ENCODE measurements at places on chromosomes 2 and 18. TPM values are rescaled to one million over a fixed set of nuclear protein-coding genes. Genes with fewer than 3 reads are reported as not detected.

OXER1 gene
- not detected for total RNA-seq

CCDC148 gene
- total RNA-seq, result 0.40 TPM

GRB14 gene
- not detected for total RNA-seq

HTR2B gene
- total RNA-seq, result not detected

MARCHF7 gene
- 84.7 TPM for total RNA-seq

GALR1 gene
- total RNA-seq, result not detected

RNF138 gene
- 82.7 TPM for total RNA-seq

TGFBRAP1 gene
- total RNA-seq, result 30.8 TPM

AQP12A gene
- total RNA-seq, result not detected

SPIRE1 gene
- 8.1 TPM for total RNA-seq

MRO gene
- 0.18 TPM for total RNA-seq

ACVR1C gene
- total RNA-seq, result 0.66 TPM

NLRC4 gene
- total RNA-seq, result 0.16 TPM

CCDC121 gene
- total RNA-seq, result 0.20 TPM

ARHGAP28 gene
- not detected for total RNA-seq

DNA sequence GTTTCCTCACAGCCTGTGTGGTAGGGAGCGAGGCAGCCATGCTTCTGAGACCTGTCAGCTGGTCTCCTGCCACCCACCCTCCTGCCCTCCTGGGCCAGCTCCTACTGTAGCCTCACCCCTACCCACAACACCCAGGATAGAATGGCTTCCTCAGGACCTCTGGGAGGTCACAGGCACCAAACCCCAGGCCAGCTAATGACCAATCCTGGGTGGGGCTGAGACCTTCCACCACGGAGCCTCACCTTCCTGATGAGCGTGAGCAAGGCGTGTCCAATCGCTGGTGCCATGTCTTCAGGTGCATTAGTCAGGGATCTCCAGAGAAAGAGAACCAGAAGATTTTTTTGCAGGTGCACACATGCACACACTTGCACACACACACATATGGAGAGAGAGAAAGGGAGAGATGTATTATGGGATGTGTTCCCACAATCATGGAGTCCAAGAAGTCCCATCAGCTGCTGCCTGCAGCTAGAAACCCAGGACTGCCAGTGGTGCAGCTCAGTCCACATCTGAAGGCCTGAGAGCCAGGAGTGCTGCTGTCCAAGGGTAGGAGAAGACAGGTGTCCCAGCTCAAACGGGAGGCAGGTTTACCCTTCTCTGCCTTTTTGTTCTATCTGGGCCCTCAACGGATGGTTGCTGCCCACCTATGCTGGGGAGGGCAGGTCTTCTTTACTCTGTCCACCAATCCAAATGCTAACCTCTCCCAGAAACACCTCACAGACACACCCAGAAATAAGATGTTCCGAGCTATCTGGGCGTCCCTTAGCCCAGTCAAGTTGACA lies 70.4 kb upstream of the HDAC4 start:
- DNase-seq, result no peak

DNA sequence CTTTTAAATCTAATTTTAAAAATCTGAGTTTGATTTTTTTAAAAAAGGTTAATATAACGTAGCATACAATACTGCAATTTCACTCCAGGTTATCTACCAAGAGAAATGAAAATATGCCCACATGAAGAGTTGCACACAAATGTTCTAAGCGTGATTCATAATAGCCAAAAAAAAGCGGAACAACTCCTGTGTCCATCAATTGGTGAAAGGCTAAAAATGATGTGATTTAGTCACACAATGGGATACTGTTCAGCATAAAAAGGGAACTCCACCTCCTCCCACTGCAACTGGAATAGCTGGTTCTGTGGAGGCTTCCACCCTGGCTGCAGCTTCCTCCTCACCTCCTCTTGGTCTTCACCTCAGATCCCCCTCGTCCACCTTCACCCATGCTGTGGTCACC lies 132.8 kb downstream of the PIK3C3 start:
- no peak for DNase-seq

DNA sequence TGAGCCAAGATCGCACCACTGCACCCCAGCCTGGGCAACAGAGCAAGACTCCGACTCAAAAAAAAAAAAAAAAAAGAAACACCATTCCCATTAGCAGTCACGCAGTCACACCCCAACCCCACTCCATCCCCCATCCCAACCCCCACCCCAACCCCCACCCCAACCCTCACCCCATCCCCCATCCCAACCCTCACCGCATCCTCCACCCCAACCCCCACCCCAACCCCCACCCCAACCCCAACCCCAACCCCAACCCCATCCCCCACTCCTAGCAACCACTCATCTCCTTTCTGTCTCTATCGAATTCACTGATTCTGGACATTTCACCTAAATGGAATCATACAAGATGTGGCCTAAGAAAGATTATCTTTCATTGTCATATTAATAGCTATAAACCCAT lies 25.9 kb upstream of the ATP9B start:
- DNase-seq, result no peak

- DNase-seq, result no peak
These were observed 353.6 kb downstream of the ARHGAP15 start for GRCh38 chr2:143482771-143483170.

GRCh38 chr2:179950391-179950790 lies 56.7 kb downstream of the CWC22 start:
- no peak for DNase-seq

DNA sequence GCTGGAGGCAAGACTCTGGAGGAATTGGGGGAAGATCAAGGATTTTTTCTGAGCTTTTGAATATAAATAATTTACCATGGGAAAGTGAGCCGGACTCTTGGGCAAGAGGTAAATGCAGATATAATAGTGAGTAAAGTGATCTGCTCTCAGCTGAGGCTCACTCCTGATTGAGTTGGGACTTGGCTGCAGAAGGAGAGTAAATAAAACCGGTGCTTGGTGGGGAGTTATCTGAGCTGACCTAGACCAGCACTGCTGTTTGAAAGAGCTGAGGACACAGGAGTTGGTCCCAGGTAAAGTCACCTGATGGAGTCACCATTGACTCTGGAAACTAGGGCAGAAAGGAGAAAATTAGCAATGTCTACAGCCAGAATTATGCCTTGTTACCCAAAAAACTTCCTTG lies 57.3 kb upstream of the LRPPRC start:
- DNase-seq, result no peak

GRCh38 chr18:76955524-76956170 lies 133.3 kb downstream of the ZNF236 start:
- DNase-seq, result no peak

GRCh38 chr18:33673689-33674088 lies 95.7 kb downstream of the ASXL3 start:
- DNase-seq, result no peak

DNA sequence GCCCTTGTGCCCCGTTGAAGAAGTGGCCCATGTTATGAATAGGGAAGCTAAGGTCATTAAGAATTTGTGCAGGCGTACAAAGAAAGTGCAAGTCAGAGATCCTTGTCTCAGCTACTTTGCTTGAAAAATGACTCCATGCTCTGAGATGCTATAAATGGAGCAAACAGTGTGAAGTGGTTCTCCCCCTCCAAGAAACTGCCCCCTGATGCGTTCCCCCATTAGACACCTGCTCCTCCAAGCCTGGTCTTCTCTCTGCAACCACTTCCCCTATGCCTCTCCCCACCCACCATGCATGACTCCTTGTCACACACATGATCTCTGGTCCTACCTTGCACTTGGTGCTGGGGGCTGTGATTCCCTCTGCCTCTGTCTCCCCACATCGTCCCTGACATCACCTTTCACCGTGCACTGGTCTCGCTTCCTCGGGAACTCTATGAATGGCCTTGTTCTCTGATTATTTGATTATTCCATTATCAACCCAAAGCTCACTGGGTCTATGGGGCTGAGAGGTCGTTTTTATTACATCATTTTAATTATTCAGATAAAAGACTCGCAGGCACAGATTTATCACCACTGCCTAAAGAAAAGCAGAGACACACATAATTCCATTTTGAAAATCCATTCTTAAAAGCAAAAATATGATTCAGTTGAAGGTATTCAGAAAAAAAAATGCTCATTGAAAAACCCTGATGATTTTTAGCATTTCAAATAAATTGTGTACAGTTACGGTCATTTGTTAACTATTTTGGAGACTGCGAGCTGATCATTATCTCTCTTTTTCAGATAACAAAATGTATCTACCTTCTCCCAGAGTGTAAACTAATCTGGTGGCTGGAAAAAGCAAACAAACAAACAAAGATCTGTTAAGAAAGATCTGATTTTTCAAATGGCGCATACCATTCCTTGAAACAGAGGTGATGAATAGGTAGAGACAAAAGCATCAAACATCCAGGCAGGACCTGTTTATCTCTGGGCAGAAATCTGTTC lies 294.9 kb downstream of the SOX11 start:
- no peak for DNase-seq

- DNase-seq, result no peak
These were observed 83.0 kb upstream of the SOX11 start for GRCh38 chr2:5609201-5609600.

- no peak for DNase-seq
These were observed 98.4 kb upstream of the TANK start for GRCh38 chr2:161061786-161062185.

GRCh38 chr18:75556841-75557240 lies 129.3 kb upstream of the SMIM21 start:
- no peak for DNase-seq

DNA sequence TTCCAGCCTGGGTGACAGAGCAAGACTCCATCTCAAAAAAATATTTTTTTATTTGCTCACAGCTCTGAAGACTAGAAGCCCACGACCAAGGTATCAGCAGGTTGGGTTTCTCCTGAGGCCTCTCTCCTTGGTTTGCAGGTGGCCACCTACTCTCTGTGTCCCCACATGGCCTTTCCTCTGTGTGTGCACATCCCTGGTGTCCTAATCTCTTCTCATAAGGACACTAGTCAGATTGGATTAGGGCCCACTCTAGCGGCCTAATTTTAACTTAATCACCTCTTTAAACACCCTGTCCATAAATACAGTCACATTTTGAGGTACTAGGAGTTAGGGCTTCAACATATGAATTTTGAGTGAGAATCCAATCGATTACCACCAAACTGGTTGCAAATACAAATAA lies 2.0 kb upstream of the RAB3GAP1 start:
- DNase-seq, result no peak

DNA sequence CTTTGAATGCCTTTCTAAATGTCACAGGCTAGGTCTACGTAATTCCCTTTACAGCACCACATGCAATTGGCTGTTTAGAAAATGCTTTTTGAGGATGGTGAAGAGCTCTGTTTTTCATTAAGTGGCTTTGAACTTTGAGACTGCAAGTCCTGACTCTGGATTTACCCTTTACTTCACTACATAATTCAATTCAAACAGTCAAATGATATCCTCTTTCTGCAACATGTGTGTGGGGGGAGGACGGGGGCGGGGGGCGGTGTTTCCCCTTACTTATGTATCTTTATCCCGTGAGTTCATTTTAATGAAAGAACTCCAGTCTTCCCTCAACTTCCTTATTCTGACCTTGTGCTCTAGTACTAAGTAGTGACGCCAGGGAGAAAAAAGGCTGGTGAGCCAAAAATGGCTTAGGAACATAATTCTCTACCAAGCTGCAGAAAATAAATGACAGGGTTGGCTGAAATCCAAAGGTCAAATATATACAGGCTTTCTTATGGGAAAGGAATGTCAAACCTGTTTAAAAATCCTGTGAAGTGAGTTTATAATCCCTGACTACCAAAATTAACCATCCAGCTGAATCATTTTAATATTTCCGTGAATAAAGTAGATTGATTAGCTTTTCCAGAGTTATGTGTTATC lies 119.6 kb downstream of the SLC8A1 start:
- DNase-seq, result no peak

- DNase-seq, result peak; percentile 43
These were observed 34.5 kb upstream of the CD8A start for GRCh38 chr2:86825036-86825692.

DNA sequence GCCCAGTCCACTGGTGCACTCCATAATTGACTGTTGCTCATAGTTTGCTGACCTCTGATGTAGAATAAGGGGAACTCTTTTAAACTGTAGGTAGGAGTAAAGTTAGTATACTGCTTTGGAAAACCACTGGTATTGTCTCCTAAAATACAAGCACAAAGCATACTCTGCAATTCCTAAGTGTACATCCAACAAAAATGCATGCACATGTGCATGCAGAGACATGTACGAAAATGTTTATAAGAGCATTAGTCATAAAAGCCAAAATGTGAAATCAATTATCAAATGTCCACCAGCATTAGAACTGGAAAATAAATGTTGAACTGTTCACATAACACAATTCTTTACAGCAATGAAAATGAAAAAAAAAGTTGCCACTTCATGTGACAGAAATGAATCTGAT lies 39.8 kb upstream of the DDX18 start:
- DNase-seq, result no peak

- DNase-seq, result no peak
These were observed 335.8 kb downstream of the TRIB2 start for GRCh38 chr2:13052547-13052946.

DNA sequence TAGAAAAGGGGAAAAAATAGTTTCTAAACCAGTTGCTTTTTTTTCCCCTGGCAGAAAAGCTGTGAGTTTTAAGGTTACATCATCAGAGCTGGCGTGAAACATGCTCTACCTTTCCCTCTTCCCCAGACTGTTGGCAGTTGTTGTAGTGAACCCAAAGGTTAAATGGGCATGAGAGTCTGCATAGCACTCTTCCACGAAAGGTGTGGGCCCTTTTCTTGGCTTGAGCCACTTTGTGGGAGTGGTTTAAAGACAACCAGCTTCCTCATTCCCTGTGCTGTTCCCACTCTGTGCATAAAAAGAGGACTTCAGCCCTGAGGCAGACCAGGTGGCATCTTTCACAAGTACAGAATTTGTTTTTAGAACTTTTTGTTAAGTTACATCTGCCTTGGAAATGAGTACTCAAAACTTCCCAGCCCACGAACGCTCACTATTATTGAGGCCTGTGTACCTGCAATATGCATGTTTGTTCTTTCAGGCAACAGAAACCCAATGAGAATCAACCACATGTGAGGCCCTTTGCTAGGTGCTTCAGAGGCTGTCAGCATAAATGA lies 243.8 kb downstream of the BABAM2 start:
- no peak for DNase-seq

DNA sequence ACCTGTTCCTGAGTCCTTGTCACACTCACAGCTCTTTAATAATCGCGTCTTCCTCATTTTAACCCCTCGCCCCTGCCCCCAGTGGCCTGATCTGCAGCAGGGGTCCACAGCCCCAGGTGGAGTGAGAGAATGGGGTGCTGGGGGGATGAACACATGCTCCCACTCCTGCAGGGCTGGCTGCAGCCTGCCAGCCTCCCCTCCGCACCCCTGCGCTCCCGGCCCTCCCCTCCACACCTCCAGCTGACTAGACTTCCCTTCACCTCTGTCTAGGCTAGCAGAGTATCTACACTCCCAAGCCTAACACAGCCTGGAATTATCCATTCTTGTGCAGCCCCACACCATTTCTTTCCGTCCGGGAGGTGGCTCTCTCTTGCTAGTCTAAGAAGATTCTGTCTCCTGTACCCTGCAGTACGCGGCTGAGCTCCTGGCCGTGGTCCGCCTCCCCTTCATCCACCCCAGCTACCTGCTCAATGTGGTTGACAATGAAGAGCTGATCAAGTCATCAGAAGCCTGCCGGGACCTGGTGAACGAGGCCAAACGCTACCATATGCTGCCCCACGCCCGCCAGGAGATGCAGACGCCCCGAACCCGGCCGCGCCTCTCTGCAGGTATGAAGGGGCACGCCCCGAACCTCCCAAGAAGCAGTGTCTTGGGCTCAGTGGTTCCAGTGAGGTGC lies 231.6 kb downstream of the ATAD2B start:
- no peak for DNase-seq

- DNase-seq, result no peak
These were observed 238.5 kb downstream of the ZBTB7C start for GRCh38 chr18:48170651-48171050.

Data from CD8-positive, alpha-beta memory T cell (primary cell).